ENCODE measurements at places on chromosomes 7 and 10. TPM values are rescaled to one million over a fixed set of nuclear protein-coding genes. Genes with fewer than 3 reads are reported as not detected.
A peak's percentile ranks its signal among the peaks of the same experiment; 100 is the strongest.

- DNase-seq = no peak
- H3K27me3 ChIP-seq = no peaks in the 10 kb centered on the region
- no peak overlapping the region for H3K4me3 ChIP-seq
- no peaks in the 10 kb centered on the region for H3K4me1 ChIP-seq
- H3K27ac ChIP-seq = no peak overlapping the region
These were observed 239.0 kb upstream of the RNF32 start for GRCh38 chr7:156401617-156402016.

DNA sequence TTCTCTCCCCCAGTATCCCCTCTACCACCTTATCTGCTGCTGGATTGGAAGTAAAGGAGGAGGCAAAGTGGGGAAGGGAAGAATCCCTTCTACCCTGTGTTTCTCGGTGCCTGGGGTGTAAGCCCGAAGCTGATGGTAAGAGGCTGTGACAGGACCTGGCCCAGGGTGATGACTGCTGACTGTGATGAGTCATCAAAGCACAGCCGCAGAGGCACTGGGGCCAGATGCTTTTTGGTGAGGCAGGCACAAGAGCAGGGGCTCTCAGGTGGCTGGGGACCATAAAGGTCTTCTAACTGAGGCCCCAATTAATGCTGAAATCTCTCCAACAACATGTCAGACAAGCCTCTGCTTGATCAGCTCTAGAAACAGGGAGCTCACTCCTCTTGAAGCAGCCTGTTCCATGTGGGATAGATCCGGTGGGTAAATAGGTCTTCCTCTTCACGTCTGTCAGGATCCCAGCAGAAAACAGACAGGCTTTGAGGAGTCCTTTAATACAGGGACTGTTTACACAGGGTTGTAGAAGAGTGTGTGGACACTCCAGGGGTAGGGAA lies 86.1 kb upstream of the PCBD1 start:
- H3K36me3 ChIP-seq = no peaks in the 10 kb centered on the region
- no peak overlapping the region for H3K27ac ChIP-seq
- peaks cover 2% of the 10 kb centered on the region for H3K27me3 ChIP-seq
- DNase-seq = no peak
- H3K4me3 ChIP-seq = no peak overlapping the region
- H3K4me1 ChIP-seq = no peaks in the 10 kb centered on the region

DNA sequence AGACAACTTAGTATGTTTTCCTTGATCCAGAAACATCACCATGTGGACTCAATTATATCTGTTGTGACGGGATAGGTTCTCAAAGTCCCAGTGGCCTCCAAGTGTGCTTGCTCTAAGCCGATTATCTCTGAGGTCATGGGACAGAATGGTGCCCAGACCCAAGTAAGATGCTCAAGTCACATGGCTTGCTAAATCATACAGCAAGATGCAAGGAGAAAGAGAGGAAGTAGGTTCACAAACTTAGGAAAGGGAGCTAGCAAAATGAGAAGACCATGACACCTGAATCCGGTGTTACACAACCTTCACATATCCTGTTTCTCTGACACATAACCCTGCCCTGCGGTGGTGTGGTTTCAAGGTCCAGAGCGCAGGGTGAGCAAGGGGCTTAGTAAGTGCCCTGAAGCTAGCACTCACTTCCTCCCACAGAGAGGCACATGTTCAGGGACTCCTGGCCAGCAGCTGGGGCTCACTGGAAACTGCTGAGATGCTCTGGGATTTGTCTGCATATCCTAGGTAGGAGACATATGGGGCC lies 590.9 kb upstream of the ANKRD30A start:
- no peak overlapping the region for H3K4me3 ChIP-seq
- peaks cover 17% of the 10 kb centered on the region for H3K4me1 ChIP-seq
- DNase-seq = no peak
- H3K27me3 ChIP-seq = no peaks in the 10 kb centered on the region

DNA sequence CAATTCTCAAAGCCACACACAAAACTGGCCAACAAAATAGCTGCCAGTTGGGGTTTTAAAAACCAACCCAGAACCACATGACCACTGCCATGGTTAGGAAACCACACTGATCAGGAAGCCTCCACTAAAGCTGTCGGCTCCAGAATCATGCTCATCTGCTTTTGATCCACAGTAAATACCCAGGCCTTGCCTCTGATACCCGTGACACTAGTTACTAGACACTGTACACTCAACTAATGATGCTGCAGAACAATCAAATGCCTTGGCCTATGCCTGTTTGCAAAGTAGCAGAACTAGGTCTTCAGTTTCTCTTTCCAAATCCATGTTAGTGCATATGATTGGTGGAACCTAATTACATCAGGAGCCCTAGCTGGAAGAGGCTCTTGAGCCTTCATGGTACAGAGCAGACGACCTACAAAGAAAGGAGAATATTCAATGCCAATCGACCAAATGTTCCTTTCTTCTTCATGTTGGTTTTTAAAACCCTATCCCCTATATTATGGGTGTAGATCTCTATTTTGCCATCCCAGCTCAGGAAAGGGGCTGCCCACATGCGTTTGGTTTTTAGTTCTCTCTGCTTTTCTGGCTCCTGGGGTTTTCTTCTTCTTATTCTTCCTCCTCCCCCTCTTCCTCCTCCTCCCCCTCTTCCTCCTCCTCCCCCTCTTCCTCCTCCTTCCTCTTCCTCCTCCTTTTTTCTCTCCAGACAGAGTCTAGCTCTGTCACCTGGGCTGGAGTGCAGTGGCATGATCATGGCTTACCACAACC lies 76.6 kb downstream of the CNNM2 start:
- peaks cover 2% of the 10 kb centered on the region for H3K27me3 ChIP-seq
- no peaks in the 10 kb centered on the region for H3K36me3 ChIP-seq
- DNase-seq = no peak
- H3K4me1 ChIP-seq = peaks cover 27% of the 10 kb centered on the region
- H3K4me3 ChIP-seq = no peak overlapping the region

DNA sequence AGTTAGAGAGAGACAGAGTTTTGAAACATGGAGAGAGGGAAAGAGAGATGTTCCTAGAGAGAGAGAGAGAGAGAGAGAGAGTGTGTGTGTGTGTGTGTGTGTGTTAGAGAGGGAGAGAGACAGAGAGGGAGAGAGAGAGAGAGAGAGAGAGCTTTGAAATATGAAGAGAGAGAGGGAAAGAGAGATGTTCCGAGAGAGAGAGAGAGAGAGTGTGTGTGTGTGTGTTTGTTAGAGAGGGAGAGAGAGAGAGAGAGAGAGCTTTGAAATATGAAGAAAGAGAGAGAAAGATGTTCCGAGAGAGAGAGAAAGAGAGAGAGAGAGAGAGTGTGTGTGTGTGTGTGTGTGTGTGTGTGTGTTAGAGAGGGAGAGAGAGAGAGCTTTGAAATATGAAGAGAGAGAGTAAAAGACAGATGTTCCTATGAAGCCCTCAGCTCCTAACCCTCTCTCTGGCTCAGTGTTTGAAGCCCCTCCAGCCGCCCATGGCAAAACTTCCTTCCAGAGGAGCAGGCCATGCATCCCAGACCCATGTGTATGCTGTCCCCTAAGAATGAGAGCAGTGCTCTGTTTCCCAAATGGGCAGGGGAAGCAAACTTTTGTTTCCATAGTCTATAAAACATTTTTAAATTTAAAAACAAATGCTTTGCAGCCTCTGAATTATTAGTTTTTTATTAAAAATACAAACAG lies 130.9 kb downstream of the KCNMA1 start:
- peaks cover 18% of the 10 kb centered on the region for H3K4me1 ChIP-seq
- H3K27ac ChIP-seq = no peak overlapping the region
- H3K36me3 ChIP-seq = no peaks in the 10 kb centered on the region
- no peaks in the 10 kb centered on the region for H3K27me3 ChIP-seq

DNA sequence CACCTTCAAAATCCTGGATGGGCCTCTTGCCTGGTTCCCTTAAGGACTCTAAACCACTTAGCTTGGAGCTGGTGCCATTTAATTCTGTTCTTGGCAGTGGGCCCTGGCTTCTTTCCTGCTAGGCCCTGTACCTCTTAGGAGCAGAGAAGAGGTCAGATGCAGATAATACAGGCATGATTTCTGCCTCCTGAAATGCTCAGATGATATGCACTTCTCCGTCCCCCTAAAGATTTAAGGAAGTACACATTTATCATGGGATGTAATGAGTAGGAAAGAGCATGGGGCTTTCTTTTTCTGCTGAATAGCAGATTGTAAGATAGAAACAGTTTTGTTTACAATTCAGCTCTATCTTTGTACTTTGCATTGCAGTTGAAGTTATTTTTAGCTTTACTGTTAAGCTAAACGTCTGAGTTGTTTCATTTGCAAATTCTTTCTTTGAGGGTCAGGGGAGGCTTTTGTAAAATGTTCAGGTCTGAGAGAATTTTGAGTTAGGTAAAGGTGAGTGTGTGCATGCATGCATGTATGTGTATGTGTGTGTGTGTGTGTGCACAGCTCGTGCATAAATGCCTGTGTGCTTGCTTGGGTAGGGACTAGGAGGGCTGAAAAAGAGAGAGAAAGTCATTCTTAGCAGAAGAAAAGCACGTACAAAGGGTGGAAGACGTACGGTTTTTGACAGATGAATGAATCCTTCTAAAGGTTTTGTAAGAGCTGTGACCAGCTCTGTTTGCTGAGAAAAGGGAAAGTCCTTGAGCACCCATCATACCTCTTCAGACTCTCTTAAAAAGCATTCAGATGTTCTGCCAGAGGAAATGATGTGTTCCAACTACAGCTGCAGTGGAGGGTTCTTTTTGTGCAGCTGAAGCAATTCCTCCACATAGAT lies 364.2 kb downstream of the AUTS2 start:
- DNase-seq = no peak
- no peak overlapping the region for H3K27ac ChIP-seq
- no peaks in the 10 kb centered on the region for H3K36me3 ChIP-seq
- H3K27me3 ChIP-seq = peaks cover 3% of the 10 kb centered on the region

DNA sequence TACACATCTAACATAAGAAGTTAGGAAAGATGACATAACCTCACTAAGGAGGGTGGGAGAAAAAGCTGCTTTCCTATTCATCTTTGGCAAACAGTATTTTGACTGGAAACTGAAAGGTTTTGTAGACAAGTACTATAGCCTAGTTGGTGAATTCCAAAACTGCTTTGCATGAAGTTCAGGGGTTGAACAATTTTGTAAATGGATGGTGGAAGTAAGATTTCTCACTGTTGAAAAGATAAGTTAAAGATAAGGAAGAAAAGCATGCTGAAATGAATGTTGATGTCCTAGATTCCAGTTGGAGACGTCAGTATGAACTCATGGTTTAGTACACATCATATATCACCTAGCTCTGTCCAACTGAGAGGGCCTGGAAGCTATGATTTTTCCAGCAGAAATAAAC lies 159.1 kb upstream of the FEZF1 start:
- H3K27me3 ChIP-seq = no peaks in the 10 kb centered on the region
- H3K4me1 ChIP-seq = peaks cover 6% of the 10 kb centered on the region
- H3K27ac ChIP-seq = no peak overlapping the region

- H3K4me1 ChIP-seq = no peaks in the 10 kb centered on the region
- peaks cover 8% of the 10 kb centered on the region for H3K27me3 ChIP-seq
- no peak overlapping the region for H3K4me3 ChIP-seq
- no peak overlapping the region for H3K27ac ChIP-seq
- no peak for DNase-seq
These were observed 129.7 kb downstream of the ADRA2A start for GRCh38 chr10:111206521-111206920.

DNA sequence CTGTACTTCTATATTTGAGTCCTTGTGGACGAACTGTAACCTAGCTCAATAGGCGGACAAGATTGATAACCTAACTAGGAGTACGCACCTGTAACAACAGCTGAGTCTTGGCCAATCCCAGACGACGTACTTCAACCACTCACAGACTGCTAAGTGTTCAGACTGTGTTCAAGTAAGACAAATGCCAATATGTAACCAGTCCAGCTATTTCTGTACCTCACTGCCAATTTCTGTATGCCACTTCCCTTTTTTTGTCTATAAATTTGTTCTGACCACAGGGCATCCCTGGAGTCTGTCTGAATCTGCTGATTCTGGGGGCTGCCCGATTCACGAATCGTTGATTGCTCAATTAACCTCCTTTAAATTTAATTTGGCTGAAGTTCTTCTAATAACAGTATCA lies 32.2 kb downstream of the HACD1 start:
- H3K36me3 ChIP-seq = peaks cover 4% of the 10 kb centered on the region
- no peaks in the 10 kb centered on the region for H3K27me3 ChIP-seq
- no peak overlapping the region for H3K4me3 ChIP-seq
- no peak for DNase-seq

DNA sequence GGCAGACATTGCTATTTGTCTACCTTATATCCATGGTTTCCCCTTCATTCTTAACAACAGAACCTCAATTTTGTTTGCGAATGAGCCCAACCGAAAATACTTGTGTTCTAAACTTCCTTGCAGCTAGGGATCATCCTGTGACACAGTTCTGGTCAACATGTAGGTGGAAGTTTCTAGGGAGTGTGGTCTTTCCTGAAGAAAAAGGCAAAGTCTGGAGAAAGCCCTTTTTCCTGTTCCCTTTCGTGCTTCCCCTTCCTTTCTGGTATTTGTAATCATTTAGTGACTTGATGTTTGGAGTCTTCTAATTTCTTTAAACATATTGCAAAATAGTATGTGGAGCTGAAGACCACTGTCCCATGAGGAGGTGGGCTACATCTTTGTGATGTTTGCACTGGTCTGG lies 2.9 kb upstream of the IFRD1 start:
- H3K4me1 ChIP-seq = peaks cover 46% of the 10 kb centered on the region
- no peak overlapping the region for H3K4me3 ChIP-seq
- peak overlapping the region; percentile 78 for H3K27ac ChIP-seq
- H3K27me3 ChIP-seq = peaks cover 11% of the 10 kb centered on the region
- no peak for DNase-seq

DNA sequence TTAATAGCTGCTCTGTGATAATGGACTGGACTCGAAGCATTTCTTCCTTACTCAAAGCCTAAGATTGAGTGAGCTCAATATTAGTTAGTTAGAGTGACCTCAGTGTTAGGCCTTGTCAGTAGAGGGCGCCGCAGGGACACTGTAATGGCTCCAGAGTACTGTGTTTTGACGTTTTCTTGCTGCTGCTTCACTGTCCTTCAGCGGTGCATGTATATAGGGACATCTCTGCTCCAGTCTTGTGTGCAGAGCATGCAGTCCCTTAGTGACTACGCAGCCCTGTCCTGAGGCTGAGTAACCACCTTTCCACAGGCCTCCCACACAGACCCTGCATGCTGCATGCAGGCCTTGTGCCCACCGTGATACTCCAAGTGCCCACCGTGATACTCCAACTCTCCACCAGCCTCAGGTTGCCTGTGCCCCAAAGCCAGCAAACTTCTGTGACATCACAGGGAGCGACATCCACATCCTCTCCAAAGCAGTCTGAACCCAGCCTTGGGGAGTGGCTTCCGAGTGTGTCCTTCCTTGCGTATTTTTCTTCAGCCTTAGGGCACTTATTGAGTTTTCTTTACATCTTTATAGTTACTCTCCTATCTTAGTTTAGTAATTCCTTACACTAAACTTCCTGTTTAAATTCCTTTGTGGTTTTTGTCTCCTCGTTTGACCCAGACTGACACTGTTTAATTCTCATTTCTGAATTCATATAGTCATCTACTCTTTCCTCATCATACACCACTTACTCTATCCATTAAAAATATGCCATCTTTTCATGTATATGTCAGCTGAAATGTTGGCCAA lies 118.2 kb downstream of the JAZF1 start:
- H3K27ac ChIP-seq = peak overlapping the region; percentile 39
- no peak overlapping the region for H3K4me3 ChIP-seq
- no peaks in the 10 kb centered on the region for H3K36me3 ChIP-seq
- peak; percentile 77 for DNase-seq

Gene LRRN3
- total RNA-seq = not detected

Gene PRPS1L1
- not detected for total RNA-seq

Gene CDH23
- total RNA-seq = 0.54 TPM

Gene ACTL6B
- not detected for total RNA-seq

Gene LRRC17
- total RNA-seq = 0.92 TPM

Gene KCP
- 4.3 TPM for total RNA-seq

Gene ZPBP
- not detected for total RNA-seq

Gene THSD7A
- 28.7 TPM for total RNA-seq

Gene SMKR1
- total RNA-seq = not detected

Gene CHAT
- 0.23 TPM for total RNA-seq

Gene MNX1
- total RNA-seq = 3.8 TPM

Gene PVRIG
- total RNA-seq = not detected

Gene RELN
- total RNA-seq = 2.3 TPM
